Left ventricle myocardium inferior (tissue), 1 donor: ENCODE measurements at places on chromosomes 3 and 15. TPM values are rescaled to one million over a fixed set of nuclear protein-coding genes. Genes with fewer than 3 reads are reported as not detected.

Gene SSUH2
- 1.1 TPM for total RNA-seq

Gene CACNA2D3
- 21.2 TPM for total RNA-seq

Gene CCR9
- total RNA-seq: not detected

Gene INSYN1
- total RNA-seq: 121 TPM

Gene CCR5
- 0.22 TPM for total RNA-seq

Gene SLC6A1
- 0.77 TPM for total RNA-seq

DNA sequence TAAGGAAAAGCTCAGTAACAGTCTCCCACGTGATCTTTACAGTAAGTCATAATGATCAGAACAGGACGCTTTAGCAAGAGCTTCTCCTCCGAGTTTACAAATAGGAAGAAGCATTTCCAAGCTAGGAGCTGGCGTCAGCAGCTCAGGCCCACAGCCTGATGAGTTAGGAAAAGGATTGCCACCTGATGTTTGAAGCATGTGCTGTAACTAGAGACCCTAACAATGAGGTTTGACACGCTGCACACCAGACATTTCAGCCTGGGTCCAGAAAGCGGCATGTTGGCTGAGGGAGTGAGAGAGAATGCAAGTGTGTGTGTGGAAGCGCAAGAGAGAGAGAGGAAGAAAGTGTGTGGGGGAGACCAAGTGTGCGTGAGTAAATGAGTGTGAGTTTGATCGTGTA, 47.3 kb downstream of the TLE3 start:
- H3K4me1 ChIP-seq: peaks cover 8% of the 10 kb centered on the region
- H3K4me3 ChIP-seq: no peak overlapping the region
- peaks cover 61% of the 10 kb centered on the region for H3K36me3 ChIP-seq
- no peaks in the 10 kb centered on the region for H3K27me3 ChIP-seq

DNA sequence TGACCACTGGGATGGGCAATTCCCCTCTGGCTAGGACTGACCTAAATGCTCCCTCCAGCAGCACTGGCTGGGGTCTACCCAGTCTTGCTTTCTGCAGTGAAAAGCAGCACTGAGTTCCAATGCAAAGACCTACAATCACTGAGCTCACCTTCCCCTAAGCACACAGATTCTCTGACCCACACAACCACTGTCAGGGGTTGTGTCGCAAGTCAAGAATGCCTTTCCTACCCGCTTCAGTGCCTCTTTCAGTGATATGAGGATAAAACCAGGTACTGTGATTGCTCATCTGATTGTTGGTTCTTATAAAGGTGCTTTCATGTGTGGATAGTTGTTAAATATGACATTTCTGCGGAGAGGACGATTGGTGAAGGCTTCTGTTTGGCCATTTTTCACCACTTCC, 345.6 kb downstream of the GAP43 start:
- no peaks in the 10 kb centered on the region for H3K4me1 ChIP-seq
- H3K27me3 ChIP-seq: no peaks in the 10 kb centered on the region
- no peak for DNase-seq
- H3K36me3 ChIP-seq: no peaks in the 10 kb centered on the region

GRCh38 chr15:83746231-83746630, 92.3 kb downstream of the ADAMTSL3 start:
- H3K36me3 ChIP-seq: peaks cover 5% of the 10 kb centered on the region
- H3K27me3 ChIP-seq: no peaks in the 10 kb centered on the region
- no peak overlapping the region for H3K4me3 ChIP-seq
- peaks cover 19% of the 10 kb centered on the region for H3K4me1 ChIP-seq
- DNase-seq: no peak

DNA sequence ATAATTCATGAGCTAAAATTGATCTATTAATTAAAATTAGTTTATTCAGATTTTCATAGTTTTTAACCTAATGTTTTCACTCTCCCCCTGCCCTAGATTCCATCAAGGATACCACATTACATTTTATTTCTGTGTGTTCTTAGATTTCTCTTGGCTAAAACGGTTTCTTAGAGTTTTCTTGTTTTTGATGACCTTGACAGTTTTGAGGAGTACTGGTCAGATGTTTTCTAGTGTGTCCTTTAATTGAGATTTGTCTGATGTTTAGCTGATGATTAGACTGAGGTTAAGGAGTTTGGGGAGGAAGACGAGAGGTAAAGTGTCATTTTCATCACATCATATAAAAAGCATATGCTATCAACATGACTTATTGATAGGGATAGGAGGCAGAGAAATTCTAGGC, 475.9 kb downstream of the SQOR start:
- DNase-seq: no peak
- no peaks in the 10 kb centered on the region for H3K27me3 ChIP-seq
- no peaks in the 10 kb centered on the region for H3K4me1 ChIP-seq
- H3K27ac ChIP-seq: no peak overlapping the region

GRCh38 chr3:34957677-34958076, 681.6 kb upstream of the ARPP21 start:
- H3K27ac ChIP-seq: no peak overlapping the region
- no peaks in the 10 kb centered on the region for H3K4me1 ChIP-seq
- no peak for DNase-seq
- H3K4me3 ChIP-seq: no peak overlapping the region
- H3K36me3 ChIP-seq: no peaks in the 10 kb centered on the region

GRCh38 chr3:69976021-69976420, 23.5 kb upstream of the SAMMSON start:
- DNase-seq: no peak
- no peaks in the 10 kb centered on the region for H3K27me3 ChIP-seq
- no peak overlapping the region for H3K4me3 ChIP-seq
- H3K4me1 ChIP-seq: peaks cover 14% of the 10 kb centered on the region

DNA sequence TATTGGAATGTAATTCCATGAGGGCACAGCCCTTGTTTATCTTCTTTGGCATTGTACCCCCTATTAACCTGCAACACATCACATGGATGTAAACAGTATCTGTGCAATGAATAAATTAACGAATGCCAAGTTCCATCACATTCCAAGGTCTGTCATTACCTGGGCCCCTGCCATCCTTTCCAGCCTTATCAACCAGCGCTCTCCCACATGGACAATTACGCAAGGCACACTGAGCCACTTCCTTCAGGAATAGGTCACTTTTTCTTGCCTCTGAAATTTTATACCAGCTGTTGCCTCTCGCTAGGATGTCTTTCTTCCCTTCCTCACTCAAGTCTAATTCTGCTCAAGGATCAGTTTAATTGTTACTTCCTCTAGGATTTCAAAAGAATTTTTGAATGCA, 1051.8 kb upstream of the CFAP20DC start:
- H3K36me3 ChIP-seq: no peaks in the 10 kb centered on the region
- H3K27ac ChIP-seq: no peak overlapping the region
- H3K4me1 ChIP-seq: no peaks in the 10 kb centered on the region
- no peaks in the 10 kb centered on the region for H3K27me3 ChIP-seq

DNA sequence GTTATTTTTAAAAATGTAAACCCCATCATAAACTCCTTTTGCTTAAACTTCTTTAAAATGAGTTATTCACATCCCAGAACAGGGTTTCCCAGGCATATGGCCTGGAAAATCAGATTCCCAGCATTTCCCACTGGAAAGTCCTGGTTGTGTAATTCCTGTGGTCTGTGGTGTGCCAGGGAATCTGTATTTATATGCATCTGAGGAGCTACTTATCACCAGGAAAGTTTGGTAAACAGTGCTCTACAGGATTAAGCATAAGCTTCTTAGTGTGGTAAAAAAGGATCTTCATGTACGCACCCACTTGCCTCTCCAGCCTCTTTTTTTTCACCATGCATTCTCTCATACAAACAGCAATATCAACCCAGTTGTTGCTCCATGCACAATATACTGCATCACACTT, 28.2 kb downstream of the MEIS2 start:
- H3K27ac ChIP-seq: no peak overlapping the region
- H3K4me3 ChIP-seq: no peak overlapping the region
- no peaks in the 10 kb centered on the region for H3K27me3 ChIP-seq
- peaks cover 4% of the 10 kb centered on the region for H3K36me3 ChIP-seq

- H3K36me3 ChIP-seq: no peaks in the 10 kb centered on the region
- no peak overlapping the region for H3K27ac ChIP-seq
- no peaks in the 10 kb centered on the region for H3K27me3 ChIP-seq
- no peak overlapping the region for H3K4me3 ChIP-seq
- DNase-seq: no peak
- peaks cover 29% of the 10 kb centered on the region for H3K4me1 ChIP-seq
Observed at GRCh38 chr3:151765685-151766084, 32.0 kb downstream of the AADACL2 start.

GRCh38 chr3:61572879-61573278, 11.5 kb downstream of the PTPRG start:
- peaks cover 89% of the 10 kb centered on the region for H3K4me1 ChIP-seq
- DNase-seq: no peak
- no peak overlapping the region for H3K27ac ChIP-seq
- H3K4me3 ChIP-seq: no peak overlapping the region

- H3K4me1 ChIP-seq: peaks cover 5% of the 10 kb centered on the region
- no peak for DNase-seq
- no peak overlapping the region for H3K27ac ChIP-seq
- H3K27me3 ChIP-seq: no peaks in the 10 kb centered on the region
- H3K36me3 ChIP-seq: no peaks in the 10 kb centered on the region
Observed at GRCh38 chr3:61201071-61201470, 50.2 kb downstream of the FHIT start.

DNA sequence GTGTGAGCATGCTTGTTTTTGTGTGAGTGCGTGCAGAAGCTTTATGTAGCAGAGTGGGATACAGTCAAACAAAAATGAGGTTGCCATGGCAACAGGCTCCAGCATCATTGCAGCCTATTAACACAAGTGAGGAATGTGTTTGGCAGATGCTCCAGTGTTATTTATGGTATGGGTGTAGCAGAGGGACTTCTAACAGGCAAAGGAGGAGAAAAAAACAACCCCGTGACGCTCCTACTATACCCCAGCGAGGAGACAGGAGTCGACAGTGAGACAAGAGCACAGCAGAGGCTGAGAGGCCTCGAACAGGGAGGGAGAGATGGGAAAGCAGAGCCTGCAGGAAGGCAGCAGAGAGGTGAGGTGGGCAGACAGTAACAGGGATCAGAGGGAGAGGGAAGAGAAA, 4.9 kb downstream of the ADCY5 start:
- H3K27me3 ChIP-seq: peaks cover 31% of the 10 kb centered on the region
- peak overlapping the region; percentile 92 for H3K27ac ChIP-seq
- DNase-seq: no peak
- H3K4me3 ChIP-seq: peak overlapping the region; percentile 86
- H3K36me3 ChIP-seq: peaks cover 7% of the 10 kb centered on the region

GRCh38 chr3:30951826-30952225, 57.4 kb upstream of the GADL1 start:
- no peak for DNase-seq
- H3K4me1 ChIP-seq: no peaks in the 10 kb centered on the region
- H3K36me3 ChIP-seq: no peaks in the 10 kb centered on the region
- H3K27ac ChIP-seq: no peak overlapping the region
- H3K27me3 ChIP-seq: no peaks in the 10 kb centered on the region

DNA sequence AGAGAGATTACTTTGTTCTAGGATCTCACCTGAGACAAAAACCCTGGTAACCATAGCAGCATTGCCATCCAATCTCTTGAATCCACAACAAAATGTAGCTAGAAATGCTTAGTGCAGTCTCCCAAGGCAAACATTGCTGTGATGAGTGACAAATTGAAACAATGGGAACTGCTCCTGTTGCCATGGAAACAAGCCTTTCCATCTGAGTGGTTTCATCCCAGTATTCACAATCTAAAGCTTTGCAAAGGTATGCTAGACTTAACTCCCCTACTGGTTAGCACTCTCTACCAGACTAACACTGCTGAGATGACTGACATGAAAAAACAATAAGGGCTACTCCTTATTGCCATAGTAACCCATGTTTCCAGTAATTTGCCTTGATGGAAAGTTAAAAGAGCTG, 172.6 kb upstream of the CNTN3 start:
- H3K4me3 ChIP-seq: no peak overlapping the region
- H3K36me3 ChIP-seq: no peaks in the 10 kb centered on the region
- H3K27me3 ChIP-seq: no peaks in the 10 kb centered on the region
- no peak overlapping the region for H3K27ac ChIP-seq

GRCh38 chr3:155648013-155648591, 96.8 kb downstream of the PLCH1 start:
- no peak overlapping the region for H3K27ac ChIP-seq
- no peak overlapping the region for H3K4me3 ChIP-seq
- no peaks in the 10 kb centered on the region for H3K27me3 ChIP-seq

DNA sequence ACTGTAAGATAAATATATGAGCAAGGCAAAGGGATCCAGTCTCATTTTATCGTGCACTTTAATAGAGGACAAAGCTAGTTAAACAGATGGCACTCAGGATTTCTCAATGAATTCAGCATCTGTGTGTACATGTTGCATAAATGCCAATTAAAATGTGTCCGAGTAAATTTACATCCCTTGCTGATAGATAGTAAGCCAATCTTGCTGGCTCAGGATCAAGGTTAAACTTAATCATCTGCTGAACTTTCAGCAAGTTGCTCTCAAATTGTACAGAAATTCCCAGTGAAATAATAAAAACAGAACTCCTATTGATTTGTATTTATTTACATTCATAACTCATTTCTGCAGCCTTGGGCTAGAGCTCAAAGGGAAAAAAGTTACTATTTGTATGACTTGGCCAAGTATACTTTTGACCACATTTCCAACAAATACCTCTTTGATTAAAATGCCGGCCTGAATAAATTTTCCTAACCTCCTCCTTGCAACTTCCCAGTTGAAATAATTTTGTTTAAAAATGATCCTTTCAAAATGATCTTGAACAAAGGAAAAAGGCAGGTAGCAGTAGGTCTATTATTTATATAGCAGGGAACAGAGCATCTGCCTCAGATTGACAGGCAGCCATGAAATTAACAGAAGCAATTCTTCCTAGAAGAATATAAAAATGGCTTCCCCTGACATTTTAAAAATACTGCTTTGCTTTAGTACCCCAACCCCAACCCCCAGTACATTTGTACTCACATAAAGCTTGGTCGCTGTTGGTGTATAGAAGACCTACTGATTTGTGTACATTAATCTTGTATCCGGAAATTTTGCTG, 1001.9 kb downstream of the ROBO1 start:
- no peaks in the 10 kb centered on the region for H3K27me3 ChIP-seq
- no peak for DNase-seq
- H3K4me1 ChIP-seq: no peaks in the 10 kb centered on the region
- H3K27ac ChIP-seq: no peak overlapping the region

DNA sequence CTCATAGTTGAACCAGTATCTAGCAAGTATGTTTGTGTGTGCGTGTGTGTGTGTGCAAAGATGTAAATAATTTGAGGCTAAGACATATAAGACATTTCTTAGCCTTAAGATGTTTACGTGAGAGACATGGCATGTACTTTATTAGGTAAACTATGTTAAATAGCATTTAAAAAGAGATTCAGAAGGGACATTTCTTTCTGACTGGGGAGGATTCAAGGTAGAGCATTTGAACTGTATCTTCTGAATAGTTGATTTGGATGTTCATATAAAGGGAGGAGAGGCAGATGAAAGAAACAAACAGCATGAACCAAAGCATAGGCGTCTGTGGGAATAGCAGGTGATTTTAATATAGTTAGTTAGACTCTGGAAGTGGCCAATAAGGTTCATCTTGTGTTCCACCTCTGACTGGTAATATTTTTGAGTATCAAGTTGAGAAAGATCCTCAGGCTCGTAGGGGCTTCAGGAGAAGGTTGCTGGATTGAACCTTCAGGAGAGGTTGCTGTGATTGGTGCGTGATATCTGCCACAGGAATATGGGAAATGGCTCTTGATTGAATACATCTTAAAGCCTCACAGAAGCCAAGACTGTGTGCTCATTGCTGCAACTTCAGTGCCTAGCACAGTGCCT, 12.6 kb downstream of the NFKBIZ start:
- no peak for DNase-seq
- H3K27ac ChIP-seq: no peak overlapping the region
- H3K4me3 ChIP-seq: no peak overlapping the region
- H3K36me3 ChIP-seq: peaks cover 56% of the 10 kb centered on the region
- peaks cover 11% of the 10 kb centered on the region for H3K4me1 ChIP-seq
